ENCODE measurements at places on chromosomes 7 and 10. TPM values are rescaled to one million over a fixed set of nuclear protein-coding genes. Genes with fewer than 3 reads are reported as not detected.

RHEB gene
- total RNA-seq = 128 TPM

ACHE gene
- total RNA-seq = not detected

GRCh38 chr10:59342723-59343122, 19.6 kb downstream of the FAM13C start:
- H3K4me3 ChIP-seq = no peak overlapping the region
- H3K27ac ChIP-seq = no peak overlapping the region
- DNase-seq = no peak
- H3K36me3 ChIP-seq = no peaks in the 10 kb centered on the region
- no peaks in the 10 kb centered on the region for H3K27me3 ChIP-seq

GRCh38 chr7:112556633-112557032, 75.8 kb downstream of the LSMEM1 start:
- DNase-seq = no peak
- H3K4me1 ChIP-seq = no peaks in the 10 kb centered on the region

GRCh38 chr10:69315610-69316312, 37.5 kb downstream of the HK1 start:
- DNase-seq = no peak
- H3K4me1 ChIP-seq = peaks cover 16% of the 10 kb centered on the region
- no peaks in the 10 kb centered on the region for H3K36me3 ChIP-seq
- no peak overlapping the region for H3K27ac ChIP-seq

- H3K27ac ChIP-seq = peak overlapping the region; percentile 88
- no peaks in the 10 kb centered on the region for H3K36me3 ChIP-seq
- no peaks in the 10 kb centered on the region for H3K27me3 ChIP-seq
- no peak for DNase-seq
Measured at GRCh38 chr10:73889014-73889413, 14.7 kb upstream of the CAMK2G start.

- H3K27ac ChIP-seq = no peak overlapping the region
- H3K4me1 ChIP-seq = no peaks in the 10 kb centered on the region
- no peaks in the 10 kb centered on the region for H3K27me3 ChIP-seq
- no peak overlapping the region for H3K4me3 ChIP-seq
- no peak for DNase-seq
Measured at GRCh38 chr7:132771301-132771730, 195.0 kb upstream of the PLXNA4 start.

- no peak for DNase-seq
- H3K36me3 ChIP-seq = no peaks in the 10 kb centered on the region
- H3K27ac ChIP-seq = no peak overlapping the region
- no peaks in the 10 kb centered on the region for H3K27me3 ChIP-seq
- no peaks in the 10 kb centered on the region for H3K4me1 ChIP-seq
Measured at GRCh38 chr10:3969876-3970666, 185.1 kb upstream of the KLF6 start.

GRCh38 chr7:54662701-54663100, 96.3 kb downstream of the SEC61G start:
- DNase-seq = no peak
- no peak overlapping the region for H3K4me3 ChIP-seq
- peaks cover 10% of the 10 kb centered on the region for H3K27me3 ChIP-seq
- no peaks in the 10 kb centered on the region for H3K36me3 ChIP-seq

All from tibial nerve (tissue), 4 donors.